ENCODE measurements at places on chromosomes 6 and 20. TPM values are rescaled to one million over a fixed set of nuclear protein-coding genes. Genes with fewer than 3 reads are reported as not detected.

Gene LY6G5C
- total RNA-seq = 0.51 TPM

Gene PRR18
- total RNA-seq = not detected

Gene GABRR1
- not detected for total RNA-seq

DNA sequence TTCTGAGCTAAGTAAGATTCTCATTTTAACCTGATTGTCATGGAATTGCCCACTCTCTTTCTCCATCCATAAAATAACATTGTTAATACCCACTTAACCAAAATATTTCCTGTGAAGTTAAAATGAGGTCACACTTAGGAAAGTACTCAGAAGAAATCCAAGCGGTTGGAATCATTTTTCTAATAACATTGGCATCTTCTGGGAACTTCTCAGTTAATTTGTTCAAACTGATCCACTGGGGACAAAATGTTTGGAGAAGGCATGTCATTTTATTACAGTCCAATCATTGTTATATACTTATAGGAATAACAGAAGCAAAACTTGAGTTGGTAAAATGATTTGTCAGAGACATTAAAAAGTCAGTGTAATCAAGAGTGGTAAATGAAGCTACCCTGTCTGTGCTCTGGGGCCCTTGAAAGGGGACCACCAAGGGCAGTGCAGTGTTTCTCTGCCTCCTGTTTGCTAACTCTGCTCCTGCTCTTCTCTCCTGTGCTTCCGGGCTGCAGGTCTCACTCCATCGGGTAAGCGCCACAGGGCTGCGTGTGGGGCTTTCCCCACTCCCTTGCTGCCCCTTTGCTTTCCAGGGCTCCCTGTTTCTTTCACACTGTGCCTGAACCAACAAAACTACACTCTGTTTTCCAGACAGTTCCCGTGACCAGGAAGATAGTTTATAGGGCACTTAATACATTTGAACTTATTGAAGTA is 50.1 kb downstream of the HDDC2 start:
- no peak for DNase-seq

DNA sequence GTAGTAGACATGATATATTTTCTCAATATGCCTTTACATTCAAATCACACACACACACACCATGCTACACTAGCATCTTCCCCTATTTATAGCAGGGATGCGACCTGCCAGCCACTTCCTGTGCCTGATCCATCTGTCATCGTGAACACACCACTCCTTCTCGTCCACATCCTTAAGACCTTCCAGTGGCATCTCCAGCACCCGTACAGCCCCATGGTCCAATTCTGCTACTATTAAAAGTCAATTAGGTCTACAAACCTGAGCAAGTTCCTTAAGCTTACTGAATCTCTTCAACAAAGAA is 54.5 kb downstream of the KIF16B start:
- DNase-seq = no peak

GRCh38 chr6:54847799-54848597 is 1.4 kb downstream of the FAM83B start:
- no peak for DNase-seq

Gene EDEM2
- 28.5 TPM for total RNA-seq

- peak; percentile 95 for DNase-seq
Observed at GRCh38 chr6:11460837-11461661, 76.5 kb upstream of the TMEM170B start.

- DNase-seq = no peak
Observed at GRCh38 chr20:42949950-42950349, 239.8 kb downstream of the PTPRT start.

DNA sequence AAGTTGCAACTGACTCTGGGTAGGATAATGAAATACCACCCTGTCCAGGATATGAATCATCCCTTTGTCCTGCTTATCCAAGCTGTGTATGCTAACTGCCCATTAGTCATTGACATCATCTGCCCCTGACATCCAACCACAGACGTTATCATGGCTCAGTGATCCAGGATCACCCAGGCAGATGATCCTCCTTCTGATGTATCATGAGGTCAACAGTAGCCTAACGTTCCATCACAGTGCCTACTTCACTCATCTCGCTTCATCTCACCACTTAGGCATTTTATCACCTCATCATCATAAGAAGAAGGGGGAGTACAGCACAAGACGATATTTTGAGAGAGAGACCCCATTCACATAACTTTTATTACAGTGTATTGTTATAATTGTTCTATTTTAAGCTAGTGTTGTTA is 13.4 kb upstream of the BTN3A2 start:
- no peak for DNase-seq

DNA sequence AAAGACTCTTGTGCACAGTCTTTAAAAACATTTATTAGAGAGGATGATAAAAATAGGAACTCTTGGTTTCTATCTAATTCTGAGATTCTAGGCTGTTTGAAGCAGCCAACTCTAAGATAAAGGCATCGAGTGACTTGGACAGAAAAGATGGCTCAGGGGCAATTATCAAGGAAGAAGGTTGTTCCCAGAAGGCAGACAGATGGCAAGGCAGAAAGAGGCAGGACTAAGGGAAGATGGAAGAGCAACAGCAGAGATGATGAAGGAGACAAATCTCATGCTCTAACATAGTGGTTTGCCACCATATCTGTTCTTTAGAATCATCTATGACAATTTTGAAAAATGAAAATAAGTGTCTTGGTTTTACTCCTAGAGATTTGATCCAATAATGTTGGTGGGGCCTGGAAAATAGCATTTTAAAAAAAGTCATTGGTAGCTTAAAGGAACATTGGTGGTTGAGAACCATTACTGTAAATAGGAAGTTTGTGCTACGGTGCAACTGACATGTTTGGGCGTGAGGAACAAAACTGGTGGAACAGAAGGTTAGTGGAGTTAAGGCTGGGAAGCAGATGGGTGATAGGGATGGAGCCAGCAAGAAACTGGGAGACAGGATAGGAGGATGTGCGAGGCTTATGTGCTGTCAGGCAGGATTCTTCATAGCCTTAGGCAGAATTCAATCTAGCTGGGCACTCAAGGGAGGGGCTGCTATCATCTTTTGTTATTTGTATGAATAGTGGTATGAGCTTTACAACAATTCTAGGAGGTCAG is 751.1 kb downstream of the DHX35 start:
- DNase-seq = no peak

Gene PARD6B
- 2.6 TPM for total RNA-seq

GRCh38 chr6:142376115-142376514 is 74.3 kb downstream of the ADGRG6 start:
- no peak for DNase-seq

GRCh38 chr6:6915219-6915618 is 192.5 kb upstream of the RREB1 start:
- DNase-seq = no peak

DNA sequence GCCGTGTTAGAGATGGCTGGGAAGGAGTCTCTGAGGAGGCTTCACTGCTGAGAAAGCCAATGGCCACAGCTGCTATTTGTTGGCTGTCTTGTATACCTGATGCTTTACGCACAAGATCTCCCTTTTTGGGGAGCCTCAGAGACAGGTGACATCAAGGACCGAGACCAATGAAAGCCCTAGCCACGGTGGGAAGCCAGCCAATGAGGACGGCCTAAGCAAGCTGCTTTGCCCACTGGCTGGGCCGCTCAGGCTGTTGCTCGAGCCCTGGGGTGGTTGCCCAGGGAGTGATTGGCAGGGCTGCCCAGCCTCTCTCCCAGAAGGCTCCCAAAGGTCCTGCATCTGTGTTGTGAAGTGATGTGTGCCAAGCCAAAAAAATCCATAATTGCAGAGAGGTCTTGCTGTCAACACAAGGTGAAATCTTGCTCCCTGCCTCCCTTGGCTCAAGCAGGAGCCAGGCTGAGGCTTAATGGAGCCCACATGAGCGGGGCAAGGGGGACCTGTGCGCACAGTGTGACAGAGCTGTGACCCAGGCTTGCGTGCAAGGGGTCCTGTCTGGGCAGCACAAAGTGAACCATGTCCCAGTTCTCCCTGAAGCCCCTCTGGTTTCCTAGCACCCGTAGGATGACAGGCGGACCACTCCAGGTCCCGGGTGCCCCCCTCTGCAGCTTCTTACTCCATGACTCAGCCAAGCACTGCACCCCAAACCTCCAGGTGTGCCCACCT is 4.3 kb downstream of the MMP24OS start:
- peak; percentile 95 for DNase-seq

Gene RIMS4
- not detected for total RNA-seq

GRCh38 chr6:4363656-4364055 is 228.3 kb upstream of the ECI2 start:
- DNase-seq = no peak

- DNase-seq = no peak
Observed at GRCh38 chr6:168634541-168635328, 193.8 kb downstream of the SMOC2 start.

Gene WFDC12
- total RNA-seq = not detected

- no peak for DNase-seq
Observed at GRCh38 chr6:50608421-50608820, 104.9 kb upstream of the TFAP2D start.

DNA sequence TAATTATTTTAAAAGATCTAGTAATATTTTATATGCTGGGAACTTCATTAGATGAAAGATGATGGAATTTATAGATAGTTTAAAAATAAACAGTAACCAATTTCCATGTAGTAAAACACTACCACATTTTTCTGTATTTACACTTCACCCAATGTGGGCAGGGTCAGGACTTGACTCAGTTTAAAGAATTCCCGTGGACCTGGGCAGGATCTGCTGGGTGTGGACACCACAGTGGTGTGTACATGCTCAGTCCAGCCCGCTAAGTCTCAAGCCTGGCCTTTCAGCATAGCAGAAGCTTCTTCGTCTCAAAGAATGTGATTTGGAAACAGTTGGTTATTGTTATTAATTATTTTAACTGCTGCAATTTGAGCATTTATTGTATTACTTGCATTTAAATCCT is 364.2 kb downstream of the SYNE1 start:
- no peak for DNase-seq

GRCh38 chr6:136547336-136547735 is 2.9 kb downstream of the MAP7 start:
- peak; percentile 54 for DNase-seq

Gene UNC93A
- not detected for total RNA-seq

- no peak for DNase-seq
Observed at GRCh38 chr20:54123587-54124180, 50.1 kb downstream of the CYP24A1 start.

DNA sequence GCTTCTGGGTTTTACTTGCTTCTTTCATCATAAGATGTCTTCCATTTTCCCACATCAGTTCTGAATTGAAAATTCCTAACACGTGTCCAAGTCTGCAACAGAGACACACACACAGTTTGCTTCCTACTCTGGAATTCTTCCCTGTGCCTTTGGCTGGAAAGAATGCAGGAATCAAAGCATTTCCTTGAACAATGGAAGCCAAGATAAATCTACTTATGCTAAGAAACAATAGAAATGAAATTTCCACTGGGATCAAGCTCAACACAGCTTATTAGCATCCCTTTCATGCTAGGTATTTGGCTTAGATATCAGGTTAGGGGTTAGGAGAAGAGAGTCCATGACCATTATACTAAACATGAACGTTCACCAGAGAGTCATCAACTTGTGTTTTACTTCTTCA is 101.1 kb upstream of the SCAF8 start:
- no peak for DNase-seq

DNA sequence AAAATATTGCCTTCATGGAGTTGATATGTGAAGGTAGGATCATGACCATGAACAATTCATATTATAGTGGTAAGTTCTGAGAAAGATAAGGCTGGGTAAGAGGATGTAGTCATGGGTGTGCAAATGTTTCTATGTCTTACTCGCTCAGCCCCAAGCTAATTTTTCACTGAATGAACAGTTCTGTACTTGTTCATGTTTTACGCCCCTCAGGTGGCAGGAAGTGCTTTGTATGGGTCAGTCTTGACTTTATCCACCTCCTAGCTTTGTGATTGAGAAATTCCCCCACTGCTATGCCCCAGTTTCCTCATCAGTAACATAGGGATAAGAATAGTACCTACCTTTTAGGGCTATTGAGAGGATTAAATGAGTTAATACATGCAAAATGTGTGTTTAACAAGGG is 148.2 kb upstream of the KCNG1 start:
- DNase-seq = no peak

DNA sequence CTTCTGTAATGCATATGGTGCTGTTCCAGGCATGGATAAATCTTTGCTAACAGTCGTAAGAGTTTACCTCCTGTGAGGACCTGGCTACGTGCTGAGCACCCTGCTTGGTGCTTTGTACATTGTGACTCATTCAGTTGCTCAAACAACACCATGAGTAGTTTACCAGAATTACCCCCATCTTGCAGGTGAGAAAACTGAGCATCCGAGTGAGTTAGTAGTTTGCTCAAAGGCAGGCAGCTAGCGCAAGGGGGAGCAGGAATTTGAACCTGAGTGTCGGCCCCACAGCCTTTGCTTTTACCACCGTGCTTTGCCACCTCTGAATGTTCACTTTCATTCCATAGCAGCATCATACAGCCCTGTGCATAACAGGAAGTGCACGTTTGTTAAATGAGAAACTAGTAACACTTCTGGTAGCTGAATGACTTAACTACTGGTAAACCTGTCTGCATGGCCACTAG is 121.9 kb downstream of the MTHFD1L start:
- no peak for DNase-seq
